Thoracic aorta endothelial cell (primary cell): ENCODE measurements at places on chromosomes 2 and 18. TPM values are rescaled to one million over a fixed set of nuclear protein-coding genes. Genes with fewer than 3 reads are reported as not detected.

MYOM1 gene
- total RNA-seq, result under 0.01 and 0.22 TPM in 2 replicates

IL36B gene
- total RNA-seq, result not detected in 2 replicates

GORASP2 gene
- total RNA-seq, result 70.1 and 75.8 TPM in 2 replicates

TMEM198 gene
- not detected in 2 replicates for total RNA-seq

FTCDNL1 gene
- 1.2 and 1.7 TPM in 2 replicates for total RNA-seq

IMPA2 gene
- total RNA-seq, result 6.5 and 8.8 TPM in 2 replicates

CHRND gene
- not detected in 2 replicates for total RNA-seq

TMEM169 gene
- total RNA-seq, result 0.07 and 0.13 TPM in 2 replicates

KCNJ3 gene
- not detected in 2 replicates for total RNA-seq

WNT6 gene
- total RNA-seq, result not detected in 2 replicates

EN1 gene
- not detected in 2 replicates for total RNA-seq

TXNL1 gene
- 64.6 and 75.2 TPM in 2 replicates for total RNA-seq

POTEI gene
- total RNA-seq, result 0.07 and 0.66 TPM in 2 replicates

PSD4 gene
- 0.14 and 0.27 TPM in 2 replicates for total RNA-seq
